NCI-H1436 (cell line): ENCODE measurements at places on chromosomes 16 and 17.
A peak's percentile ranks its signal among the peaks of the same experiment; 100 is the strongest.

- no peak for DNase-seq
These were observed 5.7 kb downstream of the FAM20A start for GRCh38 chr17:68595496-68595895.

- DNase-seq, result no peak
These were observed 20.4 kb downstream of the SYT17 start for GRCh38 chr16:19188406-19188805.

GRCh38 chr17:8632061-8632460, 1.5 kb upstream of the MYH10 start:
- no peak for DNase-seq

GRCh38 chr17:80948019-80948975, 43.3 kb upstream of the CHMP6 start:
- DNase-seq, result no peak

DNA sequence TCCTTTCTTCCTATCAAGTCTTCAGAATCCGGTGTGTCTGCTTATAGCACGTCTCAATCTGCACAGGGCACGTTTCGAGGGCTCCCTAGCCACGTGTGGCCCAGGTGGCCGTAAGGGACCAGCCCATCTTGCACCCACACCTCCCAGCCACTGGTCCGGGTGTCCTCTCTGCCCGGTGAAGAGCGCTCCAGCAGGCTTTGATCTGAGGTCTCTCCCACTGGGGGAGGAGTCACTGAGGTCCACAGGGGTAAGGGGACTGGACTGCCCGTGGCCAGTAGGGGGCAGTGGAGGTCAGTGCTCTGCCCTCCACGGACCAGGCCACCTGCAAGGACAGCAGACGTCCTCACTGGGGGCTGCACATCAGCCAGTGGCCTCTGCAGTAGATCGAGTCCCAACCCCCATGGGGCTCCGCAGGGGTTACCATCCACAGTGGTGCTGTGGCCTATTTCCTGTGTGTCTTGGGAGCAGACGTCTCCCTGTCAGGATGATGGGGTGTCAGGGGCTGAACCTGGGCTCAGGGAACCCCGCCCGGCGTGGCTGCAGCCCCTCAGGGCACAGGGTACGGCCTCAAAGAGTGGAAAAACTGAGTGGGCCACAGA, 204.1 kb upstream of the CIBAR2 start:
- peak; percentile 76 for DNase-seq

DNA sequence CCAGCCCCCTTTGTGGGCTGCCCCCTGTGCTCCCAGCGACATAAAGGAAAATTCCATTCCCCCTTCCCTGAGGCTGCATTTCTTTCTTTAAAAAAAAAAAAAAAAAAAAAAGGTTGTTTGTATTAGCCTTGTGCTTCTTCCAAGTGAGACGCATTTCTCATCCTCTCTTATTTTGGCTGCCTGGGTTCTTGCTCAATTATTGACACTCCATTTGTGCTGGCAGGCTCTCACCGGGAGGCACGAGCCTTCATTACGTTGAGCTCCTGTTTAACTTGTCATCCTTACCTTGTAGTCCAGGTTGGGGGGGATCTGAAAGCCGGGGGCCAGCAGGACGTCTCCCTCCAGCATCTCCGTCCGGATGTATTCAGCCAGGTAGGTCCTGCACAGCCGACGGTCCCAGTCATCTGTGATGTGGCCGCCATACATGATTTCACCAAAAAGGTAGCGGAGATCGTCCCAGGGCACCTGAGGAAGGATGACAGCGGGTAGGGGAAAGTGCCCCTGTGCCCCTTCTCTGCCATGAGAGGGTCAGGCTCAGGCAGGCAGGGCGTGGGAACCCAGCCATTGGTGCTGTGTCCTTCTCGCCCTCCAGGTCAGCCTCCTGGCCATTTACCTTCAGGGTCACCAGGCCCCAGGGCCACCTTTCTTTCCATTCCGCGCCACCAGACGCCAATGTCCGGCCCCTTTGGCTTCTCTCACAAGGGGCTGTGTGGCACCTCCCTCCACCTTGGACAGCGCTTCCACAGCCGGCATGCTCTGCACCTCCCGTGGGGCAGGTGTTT, 50.6 kb downstream of the PGS1 start:
- DNase-seq, result no peak

- peak; percentile 77 for DNase-seq
These were observed 665 bp upstream of the AKAP1 start for GRCh38 chr17:57084361-57084801.

DNA sequence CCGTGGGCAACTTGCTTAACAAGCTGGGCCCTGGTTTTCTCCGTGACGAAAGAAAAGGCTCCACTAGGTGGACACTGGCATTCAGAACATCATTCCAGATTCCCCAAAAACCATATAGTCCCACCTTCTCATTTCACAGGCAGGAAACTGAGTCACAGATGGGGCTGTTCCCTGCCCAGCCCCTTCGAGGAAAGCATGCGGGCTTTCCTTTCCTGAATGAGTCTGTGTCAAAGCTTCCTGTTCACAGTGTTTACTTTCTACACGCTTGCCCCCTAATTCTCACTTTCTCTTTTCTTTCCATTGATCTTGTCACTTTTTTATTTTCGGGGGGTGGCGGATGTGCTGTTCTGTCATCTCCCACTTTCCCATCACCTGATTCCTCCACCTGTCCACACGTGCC, 10.3 kb upstream of the LGALS9 start:
- no peak for DNase-seq

GRCh38 chr16:81879625-81880024, 100.5 kb downstream of the PLCG2 start:
- no peak for DNase-seq
